ENCODE measurements at places on chromosomes 1 and 21.

DNA sequence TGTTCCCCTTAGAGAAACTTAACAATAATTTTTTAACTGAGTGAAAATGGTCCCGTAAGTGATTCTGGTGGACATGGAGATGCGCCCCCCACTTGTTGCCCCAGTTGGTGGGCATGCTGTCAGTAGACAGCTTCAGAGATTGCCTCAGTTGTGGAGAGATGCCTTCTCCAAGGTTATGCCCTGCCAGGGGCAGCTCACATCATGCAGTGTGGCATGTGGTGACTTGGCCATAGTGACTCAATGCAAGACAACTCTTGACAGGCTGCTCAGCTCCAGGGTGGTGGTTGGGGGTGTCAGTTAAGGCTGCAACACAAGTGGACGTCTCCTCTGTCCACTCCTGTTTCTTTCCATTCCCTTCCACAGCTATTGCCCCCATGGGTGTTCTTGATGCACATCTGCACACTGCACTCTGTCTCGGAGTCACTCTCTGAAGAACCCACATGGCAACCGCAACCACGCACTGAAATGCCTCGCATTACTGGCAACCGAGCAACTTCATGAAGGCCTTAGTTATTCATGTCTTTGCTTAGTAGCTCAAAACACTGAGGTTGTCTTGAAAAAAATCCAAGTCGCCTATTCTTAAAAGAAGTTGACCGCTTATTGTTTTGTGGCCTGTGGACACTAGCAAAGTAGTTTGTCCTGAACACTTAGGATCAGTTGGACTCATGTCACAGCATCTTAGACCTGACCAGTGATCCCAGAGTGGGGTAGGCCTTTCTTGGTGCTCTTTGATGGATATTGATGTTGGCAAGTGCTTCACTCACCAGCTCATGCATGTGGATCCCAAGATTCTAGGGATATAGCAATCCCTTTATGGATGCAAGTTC is 54.8 kb upstream of the USP1 start:
- no peak for DNase-seq

DNA sequence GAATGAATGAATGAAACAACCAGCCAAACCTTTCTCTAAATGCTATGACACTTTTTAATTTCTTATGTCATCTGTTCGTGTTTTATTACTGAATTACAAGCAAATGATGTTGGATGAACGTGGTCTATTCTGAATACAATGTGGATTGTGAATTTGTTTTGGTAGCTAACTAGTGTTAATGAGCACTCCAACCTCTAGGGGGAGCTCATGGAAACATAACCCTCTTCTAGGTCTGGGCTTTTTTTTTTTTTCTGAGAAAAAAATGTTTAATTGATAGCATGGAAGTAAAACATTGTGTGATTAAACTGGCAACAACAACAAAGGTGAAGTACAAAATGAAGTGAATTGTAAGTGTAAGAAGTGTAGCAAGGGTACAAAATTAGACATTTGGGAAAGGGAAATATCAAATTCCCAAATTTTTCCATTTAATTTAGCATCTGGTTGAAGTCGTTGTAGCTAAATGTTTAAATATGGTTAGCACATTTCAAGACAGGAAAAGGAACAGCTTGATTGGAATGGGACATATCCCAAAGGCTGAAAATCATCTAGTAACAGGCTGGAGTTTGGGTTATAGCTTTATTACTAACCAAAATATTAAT is 42.6 kb upstream of the PTGS2 start:
- no peak for DNase-seq

GRCh38 chr21:28172376-28172775 is 820.3 kb downstream of the LTN1 start:
- no peak for DNase-seq

DNA sequence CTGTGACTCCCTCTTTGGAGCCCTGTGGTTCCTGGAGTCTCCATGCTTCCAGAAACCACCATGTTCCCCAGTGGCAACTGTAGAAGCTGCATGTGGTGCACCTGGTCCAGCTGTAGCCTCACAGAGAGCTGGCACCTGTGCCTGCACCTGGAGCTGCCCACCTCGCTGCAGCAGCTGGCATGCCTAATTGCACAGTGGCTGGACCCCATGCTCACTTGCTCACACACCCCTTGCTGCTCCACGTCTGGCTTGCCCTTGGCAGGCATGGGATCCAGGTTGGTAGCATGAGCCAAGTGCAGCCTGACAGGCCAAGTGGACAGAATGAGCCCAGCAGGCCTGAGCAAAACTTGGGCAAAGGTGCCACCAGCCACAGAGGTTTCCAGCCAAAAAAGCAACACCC is 680.1 kb downstream of the MATN1 start:
- DNase-seq, result no peak

DNA sequence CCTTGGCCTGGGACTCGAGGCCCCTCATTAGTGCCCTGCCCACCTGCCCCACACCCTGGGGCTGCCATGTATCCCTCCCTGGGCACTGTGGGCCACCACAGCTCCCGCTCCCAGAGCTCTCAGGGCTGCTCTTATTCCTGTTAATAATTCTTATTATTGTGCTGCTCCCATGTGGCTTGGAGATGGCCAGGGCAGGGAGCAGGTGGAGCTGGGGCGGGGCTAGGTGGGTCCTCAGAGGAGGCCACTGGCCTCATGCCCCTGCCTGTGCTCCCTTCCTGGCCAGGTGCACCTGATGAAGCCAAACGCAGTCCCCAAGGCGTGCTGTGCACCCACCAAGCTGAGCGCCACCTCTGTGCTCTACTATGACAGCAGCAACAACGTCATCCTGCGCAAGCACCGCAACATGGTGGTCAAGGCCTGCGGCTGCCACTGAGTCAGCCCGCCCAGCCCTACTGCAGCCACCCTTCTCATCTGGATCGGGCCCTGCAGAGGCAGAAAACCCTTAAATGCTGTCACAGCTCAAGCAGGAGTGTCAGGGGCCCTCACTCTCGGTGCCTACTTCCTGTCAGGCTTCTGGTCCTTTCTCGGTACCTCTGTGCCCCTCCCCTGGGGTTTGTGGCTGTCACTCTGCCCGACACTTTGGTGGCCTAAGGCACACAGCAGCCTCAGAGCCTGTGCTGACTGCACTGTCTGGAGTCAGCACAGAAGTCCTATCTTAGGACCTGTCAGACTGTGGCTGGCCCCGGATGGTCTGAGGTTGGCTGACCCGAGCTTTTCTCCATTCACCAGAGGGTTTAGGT is 34.1 kb downstream of the BMP8A start:
- DNase-seq, result peak; percentile 48

- no peak for DNase-seq
Measured at GRCh38 chr1:208213786-208214185, 30.4 kb downstream of the PLXNA2 start.

DNA sequence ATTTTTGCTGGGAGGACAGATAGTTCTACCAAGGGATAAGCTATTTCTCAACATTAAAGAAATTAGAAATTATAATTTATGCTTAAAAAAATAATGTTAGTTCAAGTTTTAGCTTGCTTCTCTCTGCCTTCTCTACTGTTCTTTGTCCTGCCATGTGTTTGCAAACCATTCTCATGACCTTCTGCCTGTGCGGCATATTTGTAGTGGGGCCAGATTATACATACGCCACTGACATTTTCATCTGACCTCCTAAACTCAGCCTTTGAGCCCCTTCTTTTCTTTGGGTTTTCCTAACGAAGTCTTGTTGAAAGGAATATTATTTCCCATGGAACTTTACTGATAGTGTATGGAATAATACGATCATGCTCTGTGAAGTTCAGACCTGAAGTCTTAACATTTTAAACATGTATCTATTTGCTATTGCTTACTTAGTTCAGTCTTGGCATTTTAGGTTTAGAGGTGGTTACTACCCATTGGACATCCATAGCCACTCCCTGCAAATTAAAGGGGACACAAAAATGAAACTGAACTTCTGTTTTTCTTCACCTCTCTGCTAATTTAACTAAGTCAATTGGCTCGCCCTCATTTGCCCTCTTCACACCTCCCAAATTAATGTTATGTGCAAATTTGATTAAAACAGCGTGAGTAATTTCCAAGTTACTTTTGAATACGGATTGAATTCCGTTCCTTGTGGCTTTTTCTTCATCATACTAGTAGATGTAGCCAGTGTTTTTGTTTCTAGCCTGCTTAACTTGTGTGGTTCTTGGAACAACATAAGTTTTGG is 15.6 kb downstream of the LRRC8D start:
- no peak for DNase-seq

DNA sequence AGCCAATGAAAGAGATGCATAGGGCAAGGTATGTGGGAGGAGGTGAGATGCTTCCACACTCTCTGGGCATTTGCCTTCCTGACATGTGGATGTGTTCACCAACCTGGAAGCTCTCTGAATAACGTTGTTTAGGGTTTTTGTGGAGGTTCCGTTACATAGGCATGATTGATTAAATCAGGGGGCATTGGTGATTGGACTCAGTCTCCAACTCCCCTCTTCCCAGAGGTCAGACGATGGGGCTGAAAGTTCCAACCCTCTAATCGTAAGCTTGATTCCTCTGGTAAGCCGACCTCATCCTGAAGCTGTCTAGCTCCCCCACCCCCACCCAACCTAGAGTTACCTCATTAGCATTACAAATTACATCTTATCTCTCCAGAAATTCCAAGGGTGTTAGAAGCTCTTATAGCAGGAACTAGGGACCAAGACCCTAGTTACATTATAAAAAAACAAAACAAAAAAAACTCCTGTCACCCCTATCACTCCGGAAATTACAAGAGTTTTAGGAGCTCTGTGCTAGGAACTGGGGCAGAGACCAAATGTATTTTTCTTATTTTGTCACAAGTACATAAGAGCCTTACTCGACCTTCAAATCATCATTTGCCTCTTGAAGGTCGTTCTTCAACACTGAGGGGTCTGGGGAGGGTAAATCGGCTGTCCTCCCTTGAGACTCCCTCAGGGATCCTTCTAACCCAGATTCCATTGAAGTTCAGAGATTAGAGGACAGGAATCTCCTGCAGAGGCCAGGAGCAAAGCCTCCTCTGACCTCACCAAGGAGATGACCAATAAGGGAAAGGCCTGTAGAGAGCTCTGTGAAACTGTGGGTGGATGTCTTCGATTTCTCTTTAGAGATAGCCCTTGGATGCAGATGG is 58.2 kb downstream of the DNTTIP2 start:
- no peak for DNase-seq

GRCh38 chr1:168243198-168243597 is 17.4 kb downstream of the SFT2D2 start:
- no peak for DNase-seq

DNA sequence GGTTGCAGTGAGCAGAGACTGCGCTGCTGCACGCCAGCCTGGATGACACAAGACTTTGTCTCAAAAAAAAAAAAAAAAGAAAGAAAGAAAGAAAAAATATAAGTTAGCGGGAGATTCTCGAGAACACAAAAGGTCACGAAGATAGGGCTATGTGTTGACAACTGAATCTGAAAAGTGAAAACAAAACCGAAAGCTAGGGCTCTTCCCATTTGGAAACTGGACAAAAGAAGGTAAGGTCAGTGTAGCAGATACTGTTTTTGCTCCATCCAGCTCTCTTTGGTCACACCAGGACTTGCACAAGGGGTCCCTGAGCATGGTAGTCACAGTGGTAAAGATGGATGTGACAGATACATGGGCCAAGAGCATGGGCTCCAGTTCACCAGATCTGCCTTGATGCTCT is 60.4 kb upstream of the MAP10 start:
- no peak for DNase-seq

GRCh38 chr1:152127673-152128072 is 12.4 kb upstream of the TCHH start:
- DNase-seq, result no peak

- no peak for DNase-seq
Measured at GRCh38 chr1:82849460-82849859, 1048.7 kb downstream of the ADGRL2 start.

GRCh38 chr1:71755441-71755840 is 526.9 kb downstream of the NEGR1 start:
- no peak for DNase-seq

- no peak for DNase-seq
Measured at GRCh38 chr1:86866665-86867064, 47.3 kb downstream of the SELENOF start.

GRCh38 chr1:228463559-228464455 is 23.4 kb upstream of the RNF187 start:
- no peak for DNase-seq

GRCh38 chr21:25881524-25882376 is 147.0 kb downstream of the GABPA start:
- peak; percentile 88 for DNase-seq

DNA sequence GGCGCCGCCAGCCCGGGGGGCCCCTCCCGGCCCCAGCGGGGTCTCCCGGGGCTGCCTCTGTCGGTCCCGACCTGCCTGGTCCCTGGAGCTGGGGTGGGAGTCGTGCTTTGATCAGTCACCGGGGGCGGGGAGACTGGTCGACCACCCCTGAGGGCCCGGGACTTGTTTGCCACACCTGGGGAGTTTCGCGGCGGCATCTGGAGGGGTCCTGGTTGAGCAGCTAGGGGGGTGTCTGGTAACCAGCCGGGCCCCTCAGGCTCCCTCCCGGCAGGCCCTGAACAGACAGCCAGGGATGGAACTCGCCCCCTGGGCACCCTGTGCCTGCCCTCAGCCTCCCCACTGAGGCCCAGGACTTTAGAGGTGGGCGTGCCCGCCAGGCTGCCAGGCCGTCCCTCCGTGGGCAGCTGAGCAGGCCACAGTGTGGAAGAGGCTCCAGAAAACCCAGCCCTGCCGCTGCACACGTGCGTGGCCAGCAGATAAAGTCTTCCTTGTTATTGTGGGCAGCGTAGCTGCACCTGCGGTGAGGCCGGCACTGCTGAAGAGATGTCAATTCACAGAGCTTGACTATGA is 13.3 kb upstream of the SAMD11 start:
- DNase-seq, result peak; percentile 91

DNA sequence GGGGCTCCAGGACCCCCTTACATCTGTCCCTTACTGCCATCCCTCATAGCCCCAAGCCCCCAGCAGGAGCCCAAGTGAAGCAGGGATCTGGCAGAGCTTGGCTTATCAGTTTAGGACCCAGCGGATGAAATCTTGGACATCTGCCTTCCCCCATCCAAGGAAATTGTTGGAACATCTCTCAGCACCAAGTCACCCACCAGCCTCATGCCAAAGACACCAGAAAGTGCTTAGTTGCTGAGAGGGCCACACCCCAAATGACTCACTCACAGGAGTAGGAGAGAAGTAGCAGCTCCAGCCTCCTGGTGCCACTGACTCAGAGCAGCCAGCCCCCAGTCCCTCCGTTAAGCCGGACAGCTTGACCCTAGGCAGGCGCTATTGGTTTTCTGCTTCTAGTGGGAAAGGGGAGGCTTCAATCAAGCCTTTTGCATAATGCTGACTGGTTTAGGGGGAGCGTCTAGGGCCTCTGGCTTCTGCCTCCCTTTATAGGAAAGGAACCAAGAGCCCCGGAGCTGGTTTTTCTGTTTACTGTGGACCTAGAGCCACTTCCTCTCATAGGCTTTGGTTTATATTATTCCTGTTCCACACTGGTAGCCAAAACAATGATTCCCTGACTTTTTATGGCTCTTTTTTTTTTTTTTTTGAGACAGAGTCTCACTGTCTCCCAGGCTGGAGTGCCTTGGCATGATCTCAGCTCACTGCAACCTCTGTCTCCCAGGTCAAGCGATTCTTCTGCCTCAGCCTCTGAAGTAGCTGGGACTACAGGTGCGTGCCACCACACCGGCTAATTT is 114.2 kb upstream of the IPO9 start:
- peak; percentile 97 for DNase-seq

GRCh38 chr1:154191990-154192461 is at the start of gene TPM3:
TPM3 (minus strand) TSS chr1:154192100; CDS start chr1:154192018, 82 bp downstream.
- no peak for DNase-seq

- no peak for DNase-seq
Measured at GRCh38 chr1:211614615-211615014, 35.7 kb upstream of the SLC30A1 start.

- DNase-seq, result no peak
Measured at GRCh38 chr1:221164029-221164428, 284.8 kb downstream of the HLX start.
